ENCODE measurements at places on chromosomes 6 and 20.

- no peak for DNase-seq
Measured at GRCh38 chr6:159378411-159379328, 209.5 kb downstream of the FNDC1 start.

DNA sequence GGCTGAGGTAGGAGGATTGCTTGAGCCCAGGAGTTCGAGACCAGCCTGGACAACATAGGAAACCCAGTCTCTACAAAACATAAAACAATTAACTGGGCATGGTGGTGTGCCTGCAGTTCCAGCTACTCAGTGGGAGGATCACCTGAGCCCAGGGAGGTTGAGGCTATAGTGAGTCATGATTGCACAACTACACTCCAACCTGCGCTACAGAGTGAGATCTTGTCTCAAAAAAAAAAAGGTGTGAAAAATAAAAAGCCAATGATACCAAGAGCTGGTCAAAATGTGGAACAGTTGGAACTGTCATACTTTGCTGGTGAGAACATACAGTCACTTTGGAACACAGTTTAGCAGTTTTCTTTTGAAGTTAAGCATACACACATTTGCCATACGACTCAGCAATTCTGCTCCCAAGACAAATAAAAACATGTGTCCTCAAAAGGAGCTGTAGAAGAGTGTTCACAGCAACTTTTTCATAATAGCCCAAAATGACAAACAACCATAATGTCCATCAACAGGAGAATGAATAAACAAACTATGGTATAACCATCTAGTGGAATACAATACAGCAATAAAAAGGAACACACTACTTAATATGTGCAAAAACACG, 21.6 kb upstream of the FKBP5 start:
- DNase-seq, result no peak

DNA sequence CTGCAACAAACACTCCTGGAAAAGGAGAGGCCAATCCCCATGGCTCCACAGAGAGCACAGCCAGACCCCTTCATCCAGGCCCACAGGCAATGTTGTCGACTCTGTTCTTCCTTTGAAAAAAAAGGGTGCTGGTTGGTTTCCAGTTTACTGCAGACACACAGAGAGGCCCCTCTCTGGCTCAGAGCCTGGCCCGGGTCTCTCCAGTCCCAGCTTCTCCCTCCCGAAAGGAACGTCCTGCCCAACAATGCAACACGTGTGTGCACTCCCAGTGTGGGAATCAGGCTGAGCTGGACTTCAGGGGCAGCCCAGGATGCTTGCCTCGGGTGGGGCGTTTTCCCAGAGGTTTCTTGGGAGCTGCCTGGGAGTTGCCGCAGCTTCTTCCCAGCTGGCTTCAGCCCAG, 4.5 kb upstream of the NKAIN4 start:
- DNase-seq, result no peak

DNA sequence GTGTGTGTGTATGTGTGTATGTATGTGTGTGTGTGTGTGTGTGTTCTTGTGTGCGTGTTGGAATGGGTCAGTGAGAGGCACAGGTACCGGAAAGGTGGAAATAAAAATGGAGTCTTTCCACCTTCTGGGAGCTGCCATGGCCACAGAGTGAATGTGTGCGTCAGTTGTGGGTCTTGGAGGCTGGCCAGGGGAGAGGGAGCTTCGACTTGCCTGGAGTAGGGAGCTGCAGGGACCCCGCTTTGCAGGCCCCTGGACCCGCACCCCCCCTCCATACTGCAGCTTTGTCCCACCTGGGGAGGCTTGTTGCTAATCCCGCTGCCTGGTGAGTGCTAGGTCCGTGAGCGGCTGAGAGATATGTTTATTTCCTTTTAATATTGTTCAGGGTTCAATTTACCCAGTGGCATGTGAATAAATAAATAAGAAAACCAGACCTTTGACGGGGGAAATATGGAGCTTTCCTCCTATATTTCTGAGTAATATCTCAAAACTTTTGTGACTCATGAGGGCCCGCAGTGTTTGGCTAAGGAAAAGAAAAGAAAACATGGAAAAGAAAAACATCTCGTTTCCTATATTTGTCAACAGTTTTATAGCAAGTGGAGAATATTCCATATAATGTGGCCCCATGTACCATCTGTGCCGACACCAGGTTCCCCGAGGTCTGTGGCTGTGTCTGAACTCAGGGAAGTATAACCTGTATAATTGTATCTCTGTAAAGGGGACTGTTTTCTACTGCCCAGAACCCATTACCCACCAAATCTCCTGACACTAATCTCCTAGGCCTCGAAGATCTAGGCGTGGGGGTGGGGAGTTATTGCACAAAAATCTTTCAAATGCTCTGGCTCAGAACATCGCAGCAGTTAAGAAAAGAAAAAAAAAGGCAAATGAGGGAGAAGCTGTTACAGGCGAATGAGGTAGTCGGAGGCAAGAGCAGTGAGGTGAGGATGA, 24.6 kb upstream of the CCDC167 start:
- DNase-seq, result no peak

Measured in DMS 273 treated with DMSO at 0.1 percent for 48 hours (cell line).